ENCODE measurements at places on chromosomes 4 and X. TPM values are rescaled to one million over a fixed set of nuclear protein-coding genes. Genes with fewer than 3 reads are reported as not detected.

GRCh38 chr4:57109847-57110639 is at the start of gene IGFBP7:
TSS of gene IGFBP7 (minus strand) at chr4:57110385. CDS start at chr4:57110351, 34 bp downstream.
- no peak for DNase-seq

DNA sequence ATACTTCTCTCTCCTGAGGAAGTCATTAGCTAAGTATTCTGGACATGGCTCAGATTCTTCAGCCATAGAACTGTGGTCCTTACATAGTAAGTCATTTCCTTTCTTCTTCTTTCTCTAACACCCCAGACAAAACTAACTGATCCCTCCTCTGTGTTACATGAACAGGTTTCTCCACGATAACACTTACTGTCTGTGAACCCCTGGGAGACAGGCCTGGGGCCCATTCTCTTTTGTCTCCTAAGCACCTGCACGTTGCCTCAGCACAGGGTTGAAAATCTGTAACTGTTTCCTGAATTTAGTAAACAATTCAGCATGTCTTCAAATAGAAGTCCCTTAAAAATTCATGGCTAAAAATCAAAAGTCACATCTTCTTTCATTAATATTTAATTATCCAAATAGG is 24.7 kb downstream of the APBB2 start:
- no peak for DNase-seq

DNA sequence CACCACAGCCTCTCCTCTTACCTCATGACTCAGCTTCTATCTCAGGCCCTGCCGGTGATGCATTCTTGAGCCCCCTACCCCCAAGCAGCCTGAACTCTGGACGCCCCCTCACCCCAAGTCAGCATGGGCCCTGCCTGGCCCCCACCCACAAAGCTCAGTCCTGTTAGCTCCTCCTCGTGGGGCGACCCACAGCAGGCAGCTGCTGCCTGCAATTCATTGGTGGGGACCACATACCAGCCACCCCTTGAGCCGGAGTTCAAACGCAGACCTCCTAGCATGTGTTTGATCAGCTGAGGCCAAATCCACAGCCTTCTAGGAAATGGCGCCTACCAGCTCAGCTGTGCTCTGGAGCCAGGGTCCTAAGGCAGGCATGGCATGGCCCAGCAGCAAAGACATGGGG is 111.8 kb downstream of the EFNB1 start:
- DNase-seq, result no peak

DNA sequence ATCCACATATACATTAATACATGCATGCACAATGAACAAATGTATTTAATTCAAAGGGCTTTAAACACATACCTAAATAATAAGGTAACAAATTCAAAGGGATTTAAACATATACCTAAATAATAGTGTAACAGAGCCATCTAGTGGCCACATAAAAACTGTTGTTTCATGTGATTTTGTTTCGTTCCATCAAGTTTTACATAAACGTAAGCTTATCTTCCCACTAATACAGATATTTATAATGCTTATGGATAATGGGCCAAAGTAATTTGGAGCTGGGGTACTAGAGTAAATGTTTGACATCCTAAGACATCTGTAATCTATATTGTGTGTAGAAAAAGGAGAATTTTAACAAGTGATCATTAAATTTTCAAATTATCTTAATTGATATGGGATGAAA is 82.3 kb downstream of the PRSS12 start:
- peak; percentile 75 for DNase-seq

- no peak for DNase-seq
These were observed 854.5 kb upstream of the EPHA5 start for GRCh38 chr4:66524781-66525180.

DNA sequence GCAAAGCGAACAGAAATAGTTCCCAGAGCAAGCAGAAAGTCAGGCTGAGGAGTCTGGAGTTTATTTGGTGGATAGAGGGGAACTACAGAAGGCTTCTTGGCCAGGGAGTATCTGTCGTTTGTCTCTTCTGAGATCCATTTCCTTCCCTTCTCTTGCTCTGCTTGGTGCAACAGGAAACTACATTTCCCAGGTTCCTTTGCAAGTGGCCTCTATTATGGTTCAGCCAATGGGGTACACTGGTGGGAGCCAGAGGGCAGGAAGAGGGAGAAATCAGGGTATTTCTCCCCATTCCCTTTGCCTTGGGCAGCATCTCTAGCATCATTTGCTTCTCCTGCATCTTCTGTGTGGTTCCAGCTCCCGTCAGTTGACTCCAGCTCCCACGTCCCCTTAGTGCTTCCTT is 142.1 kb downstream of the BCOR start:
- DNase-seq, result no peak

DNA sequence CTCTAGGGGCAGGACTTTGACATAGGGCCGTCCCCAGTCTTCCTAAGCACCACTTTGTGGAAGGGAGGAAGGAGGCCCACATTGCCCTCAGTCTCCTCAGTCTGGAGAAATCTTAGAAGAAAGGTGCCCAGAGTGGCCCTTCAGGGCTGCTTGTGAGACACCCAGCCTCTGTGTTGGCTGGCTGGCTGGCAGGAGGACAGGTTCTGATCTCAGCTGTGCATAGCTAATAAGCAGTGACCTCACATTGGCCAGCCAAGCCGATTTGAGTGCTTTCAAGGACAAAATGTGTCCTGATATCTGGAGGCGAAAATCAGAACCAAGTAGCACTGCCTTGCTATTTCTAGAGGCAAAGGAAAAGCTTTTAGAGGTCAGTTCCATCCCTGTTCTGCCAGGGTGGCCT is 211.5 kb downstream of the BCOR start:
- DNase-seq, result no peak

- no peak for DNase-seq
These were observed 23.9 kb downstream of the SLC39A8 start for GRCh38 chr4:102321260-102321995.

DNA sequence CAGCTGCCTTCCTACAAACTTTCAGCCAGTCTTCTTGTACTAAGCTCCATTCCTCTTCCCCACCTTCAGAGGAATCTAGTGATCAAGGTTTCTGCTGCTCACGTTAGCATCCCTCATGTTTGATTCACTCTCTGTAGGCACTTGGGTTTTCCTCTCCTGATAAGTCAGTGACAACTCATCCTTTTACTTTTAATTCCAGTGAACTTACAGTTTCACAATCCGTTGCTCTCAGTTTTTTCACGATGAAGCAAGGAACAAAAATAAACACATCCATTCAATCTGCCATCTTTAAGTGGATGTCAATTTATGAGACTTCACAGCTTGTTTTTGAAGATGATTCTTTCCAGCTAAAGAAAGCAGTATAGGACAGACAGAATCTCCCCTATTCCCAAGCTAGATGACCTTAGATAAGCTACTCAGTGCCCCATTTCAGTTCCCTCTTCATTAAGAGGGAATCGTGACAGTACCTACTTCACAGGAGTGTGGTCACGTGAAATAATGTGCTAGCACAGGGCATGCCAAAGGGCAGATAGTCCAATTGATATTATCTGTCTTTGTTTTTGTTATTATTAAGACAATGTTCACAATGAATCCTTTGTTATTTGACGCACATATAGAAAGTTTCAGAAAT is 234.3 kb downstream of the PALLD start:
- no peak for DNase-seq

DNA sequence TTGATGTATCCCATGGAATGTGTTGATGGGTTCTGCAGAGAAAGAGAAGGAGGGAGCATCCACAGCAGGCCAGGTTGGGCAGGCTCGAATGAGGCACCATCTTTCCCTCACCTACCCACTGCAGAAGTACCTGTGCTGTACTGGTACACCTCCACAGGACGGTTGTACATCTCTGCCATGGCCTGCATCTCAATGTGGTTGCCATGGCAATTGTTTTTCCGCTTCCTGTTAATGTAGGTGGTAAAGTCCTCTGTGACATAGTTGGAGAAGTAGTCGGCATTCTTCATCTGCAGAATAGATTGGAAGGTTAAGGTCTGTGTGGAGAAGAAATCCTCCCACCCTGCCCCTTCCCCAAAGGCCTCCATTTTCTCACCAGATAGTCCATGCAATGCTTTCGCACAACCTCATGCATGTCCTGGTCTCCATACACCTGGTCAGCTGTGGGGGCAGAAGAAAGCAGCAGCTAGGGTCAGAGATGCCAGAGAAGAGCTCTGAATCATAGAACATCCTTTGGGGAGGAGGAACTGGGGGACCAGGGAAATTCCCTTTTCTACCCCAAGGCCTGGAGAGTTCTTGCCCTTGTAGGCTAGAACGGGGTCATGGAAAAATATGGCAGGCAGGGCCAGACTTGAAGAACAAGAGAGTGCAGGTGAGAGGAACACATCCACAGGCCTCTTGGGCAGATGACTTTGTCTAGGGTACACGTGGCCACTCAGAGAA is 15.9 kb upstream of the PIM2 start:
- no peak for DNase-seq

DNA sequence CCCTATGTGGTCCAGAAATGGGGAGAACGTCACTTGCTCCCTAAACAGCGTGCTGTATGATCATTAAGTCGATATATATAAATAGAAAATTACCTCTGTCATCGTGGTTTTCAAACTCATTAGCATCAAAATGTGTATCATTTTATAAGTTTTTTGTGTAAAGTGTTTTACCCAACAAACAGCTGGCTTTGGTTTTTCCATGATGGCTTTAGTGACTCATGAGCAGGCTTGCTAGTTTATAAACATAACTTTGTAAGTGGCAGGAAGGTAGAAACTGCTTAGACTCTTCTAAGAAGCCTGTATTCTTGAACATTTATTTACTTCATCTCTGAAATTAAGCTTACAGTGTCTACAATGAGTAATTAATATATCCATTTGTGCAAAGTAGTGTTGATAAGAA is 108.4 kb upstream of the DIPK2B start:
- no peak for DNase-seq

GRCh38 chrX:38110231-38110630 is 103.9 kb downstream of the SYTL5 start:
- no peak for DNase-seq

GRCh38 chr4:7347981-7348380 is 86.7 kb downstream of the PSAPL1 start:
- DNase-seq, result no peak

DNA sequence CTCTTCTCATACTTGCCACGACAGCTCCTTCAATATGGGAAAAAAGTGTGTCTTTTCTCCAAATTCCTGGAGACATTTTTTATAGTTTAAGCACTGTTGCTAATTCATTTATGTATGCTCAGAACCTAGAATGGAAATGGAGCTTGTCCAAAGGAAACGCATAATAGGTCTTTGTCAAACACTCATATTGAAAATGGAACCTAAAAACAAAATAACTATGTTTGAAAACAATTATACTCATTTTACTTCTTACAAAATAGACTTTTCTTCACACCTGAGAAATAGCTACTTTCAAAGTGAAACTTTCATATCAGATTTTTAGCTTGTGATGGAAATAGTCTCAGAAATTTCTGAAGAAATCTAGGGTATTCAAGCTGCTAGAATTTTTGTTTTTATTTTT is 529.7 kb upstream of the BOD1L1 start:
- DNase-seq, result no peak

GRCh38 chrX:30283456-30284200 is 25.6 kb downstream of the NR0B1 start:
- DNase-seq, result no peak

DNA sequence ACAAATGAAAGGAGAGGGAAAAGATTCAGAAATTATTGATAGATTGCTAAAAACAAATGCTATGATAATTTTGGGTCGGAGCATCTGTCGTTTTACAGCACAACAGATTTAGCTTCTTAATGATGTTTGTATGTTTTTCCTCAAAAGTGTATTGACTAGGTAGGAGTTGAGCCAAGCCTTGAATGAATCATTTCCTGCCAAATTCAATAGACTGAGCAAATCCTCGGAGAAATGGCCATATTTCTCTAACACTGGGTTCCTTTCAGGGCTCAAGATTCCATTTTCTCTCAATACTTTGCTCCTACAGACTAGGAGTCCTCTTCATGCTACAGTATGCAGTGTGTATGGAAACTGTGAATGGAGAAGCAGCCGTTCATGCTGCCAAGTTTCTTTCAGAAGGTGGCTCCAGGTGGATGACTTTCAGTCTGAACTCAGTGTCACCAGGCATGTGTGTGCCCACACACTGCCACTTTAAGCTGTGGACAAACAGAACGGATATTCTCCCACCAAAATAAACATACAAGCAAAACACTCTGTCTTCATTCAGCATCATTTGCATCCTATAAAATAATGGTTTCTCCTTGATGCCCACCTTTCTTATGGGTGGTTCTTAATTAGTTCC is 146.0 kb downstream of the TBL1X start:
- no peak for DNase-seq

GRCh38 chr4:77002321-77003107 is 53.0 kb downstream of the SEPTIN11 start:
- DNase-seq, result no peak

GRCh38 chr4:6507345-6507744 is 34.9 kb upstream of the PPP2R2C start:
- DNase-seq, result no peak

DNA sequence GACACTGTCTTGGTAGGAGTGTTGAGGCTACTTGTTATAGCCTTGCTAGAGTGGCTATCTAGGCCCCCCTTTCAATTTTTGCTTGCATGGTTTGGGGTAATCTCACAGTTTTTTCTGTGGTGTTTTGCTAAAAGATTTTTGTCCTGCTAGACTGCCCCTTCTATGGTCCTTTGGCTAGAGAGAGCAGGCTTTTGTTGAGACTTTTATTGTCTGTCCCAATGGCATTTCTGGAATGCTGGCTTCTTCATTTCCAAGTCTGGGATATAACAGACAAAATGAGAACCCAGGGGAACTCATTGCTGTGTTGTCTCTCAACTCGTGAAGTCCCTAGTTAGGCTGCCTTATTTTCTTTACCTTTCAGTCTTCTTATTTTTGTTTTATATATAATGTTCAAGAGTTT is 160.2 kb upstream of the ZC4H2 start:
- DNase-seq, result no peak

- DNase-seq, result no peak
These were observed 2.5 kb downstream of the NAA10 start for GRCh38 chrX:153932220-153932915.

ARHGAP4 gene
- 352 TPM for total RNA-seq

ATOH1 gene
- not detected for total RNA-seq

TCEAL5 gene
- not detected for total RNA-seq

CTBP1 gene
- total RNA-seq, result 388 TPM

PLAC1 gene
- total RNA-seq, result not detected

GYPA gene
- not detected for total RNA-seq

MAGEA1 gene
- not detected for total RNA-seq

FGF5 gene
- 0.09 TPM for total RNA-seq

SLC16A2 gene
- not detected for total RNA-seq

STK32B gene
- not detected for total RNA-seq

CC2D2A gene
- 0.78 TPM for total RNA-seq

PHOX2B gene
- not detected for total RNA-seq

SGMS2 gene
- total RNA-seq, result 0.16 TPM

All from natural killer cell (primary cell).